ENCODE measurements at places on chromosomes 3 and 15.

GRCh38 chr15:91032919-91033803, 10.8 kb upstream of the VPS33B start:
- DNase-seq: no peak

GRCh38 chr3:76403556-76403955, 618.2 kb upstream of the ZNF717 start:
- no peak for DNase-seq

DNA sequence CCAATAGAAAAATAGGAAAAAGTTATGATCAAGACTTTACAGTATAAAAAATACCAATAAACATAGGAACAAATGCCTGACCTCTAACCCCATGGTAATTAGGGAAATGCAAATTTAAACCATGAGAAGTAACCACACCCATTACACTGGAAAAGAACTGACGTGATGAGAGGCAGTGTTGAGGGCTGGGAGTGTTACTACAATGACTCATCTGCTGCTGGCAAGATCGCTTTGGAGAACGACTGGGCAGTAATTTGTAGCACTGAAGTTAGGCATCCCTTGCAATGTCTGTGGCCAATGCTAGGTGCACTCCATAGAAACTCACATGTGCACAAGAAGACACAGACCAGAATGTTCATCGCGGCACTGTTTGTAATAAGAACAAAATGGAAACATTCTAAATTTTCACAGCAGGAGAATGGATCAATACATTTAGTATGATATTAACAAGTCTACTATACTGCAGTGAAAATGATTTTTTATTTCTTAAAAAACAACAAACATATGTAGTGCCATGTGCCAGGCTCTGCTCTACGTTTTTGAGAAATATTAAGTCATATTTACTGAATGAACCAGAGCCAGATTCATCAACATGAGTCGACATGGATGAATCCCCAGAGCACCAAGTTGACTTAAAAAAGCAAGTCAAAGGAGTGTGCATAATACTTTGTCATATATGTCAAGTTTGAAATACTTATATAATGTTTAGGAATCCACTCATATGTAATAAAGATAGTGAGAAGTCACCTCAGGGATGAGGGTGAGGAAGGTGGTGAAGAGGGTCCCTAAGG, 37.6 kb upstream of the EPHB3 start:
- no peak for DNase-seq

- no peak for DNase-seq
Measured at GRCh38 chr3:76470285-76470684, 569.6 kb upstream of the ROBO2 start.

DNA sequence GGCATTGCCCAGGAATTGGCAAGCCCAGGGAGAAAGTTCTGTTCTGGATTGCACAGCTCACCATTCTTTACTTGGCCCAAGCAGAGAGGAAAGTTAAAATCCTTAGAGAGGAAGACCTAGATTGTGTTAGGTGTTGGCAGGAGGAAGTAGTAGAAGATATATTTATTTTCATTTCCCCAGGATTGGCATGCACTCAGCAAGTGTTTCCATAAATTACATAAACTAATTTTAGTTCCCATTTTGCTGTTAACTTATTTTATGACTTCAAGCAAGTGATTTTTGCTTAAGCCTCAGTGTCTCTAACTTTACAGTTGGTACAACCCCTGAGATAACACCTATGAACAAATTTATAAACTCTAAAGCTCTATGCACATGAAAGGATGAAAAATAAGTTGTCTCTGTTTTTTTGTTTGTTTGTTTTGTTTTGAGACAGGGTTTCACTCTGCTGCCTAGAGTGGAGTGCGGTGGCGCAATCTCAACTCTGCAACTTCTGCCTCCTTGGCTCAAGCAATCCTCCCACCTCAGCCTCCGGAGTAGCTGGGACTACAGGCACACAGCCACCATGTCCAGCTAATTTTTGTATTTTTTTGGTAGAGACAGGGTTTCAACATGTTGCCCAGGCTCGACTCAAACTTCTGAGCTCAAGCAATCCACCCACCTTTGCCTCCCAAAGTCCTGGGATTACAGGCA, 31.2 kb upstream of the TOP2B start:
- no peak for DNase-seq

- DNase-seq: no peak
Measured at GRCh38 chr3:113602836-113603235, 70.5 kb downstream of the SIDT1 start.

DNA sequence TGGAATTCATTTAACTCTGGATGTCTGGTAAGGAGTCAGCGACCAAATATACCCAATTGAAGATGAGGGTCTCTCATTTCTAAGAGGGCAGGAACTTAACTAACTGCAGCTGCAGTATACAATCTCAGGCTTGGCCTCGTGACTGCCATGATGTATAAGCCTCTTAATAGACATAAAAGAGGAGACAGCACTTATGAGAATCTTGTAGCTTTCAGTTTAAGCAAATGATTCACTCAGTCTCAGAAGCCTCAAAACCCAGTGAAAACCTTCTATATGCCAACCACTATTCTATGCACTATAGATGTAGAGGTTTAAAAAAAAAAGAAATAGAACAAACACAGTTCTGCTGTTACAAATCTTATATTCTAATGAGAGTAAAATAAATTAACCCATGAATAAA, 513.9 kb downstream of the TBL1XR1 start:
- DNase-seq: no peak

- DNase-seq: no peak
Measured at GRCh38 chr3:123375014-123375940, 73.6 kb downstream of the ADCY5 start.

Data from BJ (cell line).